ENCODE measurements at places on chromosomes 13 and 19. TPM values are rescaled to one million over a fixed set of nuclear protein-coding genes. Genes with fewer than 3 reads are reported as not detected.

Gene ACP5
- not detected for total RNA-seq

Gene CD70
- 4.7 TPM for total RNA-seq

GRCh38 chr19:47860602-47861297, 1.7 kb downstream of the TPRX2 start:
- DNase-seq = no peak

Gene SUGT1
- total RNA-seq = 57.9 TPM

- no peak for DNase-seq
Measured at GRCh38 chr13:19052931-19053330, 128.7 kb downstream of the TUBA3C start.

Gene CHST8
- total RNA-seq = 235 TPM

DNA sequence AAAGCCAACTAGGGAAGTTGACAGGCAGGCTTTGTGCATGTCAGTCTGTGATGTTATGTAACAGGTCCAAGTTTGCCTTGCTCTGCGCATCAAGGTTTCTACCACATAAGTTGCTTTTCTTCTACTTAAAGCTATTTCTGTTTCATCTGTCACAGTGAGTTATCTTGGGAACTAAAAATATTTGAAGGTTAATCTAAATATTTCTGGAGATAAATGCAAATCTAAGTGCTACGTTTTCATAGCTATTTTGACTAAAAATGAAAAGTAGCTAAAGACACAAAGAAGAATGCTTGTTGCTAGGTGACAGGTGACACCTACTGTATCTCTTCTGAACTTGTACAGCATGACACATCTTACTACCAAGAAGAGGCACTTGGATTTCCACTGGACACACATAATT, 135.6 kb downstream of the KLF12 start:
- DNase-seq = no peak

Gene B3GLCT
- total RNA-seq = 11.6 TPM

DNA sequence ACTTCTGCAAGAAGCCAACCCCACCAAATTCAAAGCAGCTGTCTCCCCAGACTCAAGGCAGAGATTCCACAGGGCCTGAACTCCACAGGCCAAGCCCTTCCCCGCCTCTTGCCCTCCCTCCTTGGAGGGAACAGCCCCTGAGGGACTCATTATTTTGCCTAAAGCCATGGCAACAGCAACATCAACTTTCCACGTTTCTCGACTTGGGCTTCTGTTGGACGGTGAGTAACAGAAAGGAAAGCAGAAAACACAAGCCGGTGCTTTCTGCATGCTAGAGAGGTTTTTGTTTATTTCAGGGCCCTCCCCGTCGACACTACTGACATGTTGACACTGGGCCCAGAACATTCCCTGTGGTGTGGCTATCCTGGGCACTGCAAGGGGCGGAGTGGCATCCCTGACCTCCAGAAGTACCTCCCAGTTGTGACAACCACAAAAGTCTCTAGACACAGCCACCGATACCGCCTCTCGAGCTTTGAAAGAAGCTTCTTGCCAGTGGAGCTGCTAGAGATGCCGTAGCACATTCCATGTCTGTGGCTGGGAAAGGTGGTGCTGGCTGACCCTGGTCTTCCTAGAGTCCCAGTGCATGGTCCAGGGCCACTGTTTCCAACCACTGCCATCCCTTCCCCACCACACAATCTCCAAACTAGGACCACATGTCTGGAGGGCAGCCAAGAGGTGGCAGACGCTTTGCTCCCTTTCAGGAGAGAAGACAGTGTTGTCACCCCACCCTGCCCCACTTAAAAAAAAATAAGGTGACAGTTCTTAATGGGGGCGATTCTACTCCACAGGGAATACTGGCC, 12.8 kb downstream of the CAPS start:
- DNase-seq = no peak

DNA sequence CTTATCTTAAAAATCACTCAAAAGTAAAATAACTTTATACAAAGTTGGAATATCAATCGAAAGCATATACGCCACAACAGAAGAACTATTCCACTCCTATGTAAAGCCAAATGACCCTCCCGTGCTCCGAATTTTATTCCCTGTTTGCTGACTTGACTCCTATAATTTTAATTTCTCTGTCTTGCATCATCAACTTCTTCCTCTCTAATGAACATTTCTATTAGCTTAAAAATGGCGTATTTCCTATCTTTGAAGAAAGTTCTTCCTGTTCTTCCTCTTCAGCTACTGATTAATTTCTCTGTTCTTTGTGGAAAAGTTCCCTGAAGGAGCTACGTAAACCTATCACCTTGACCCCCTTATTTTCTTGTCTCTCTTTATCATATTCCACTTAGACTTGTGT, 389.3 kb downstream of the LMO7 start:
- DNase-seq = no peak

- DNase-seq = no peak
Measured at GRCh38 chr13:42832341-42833096, 51.1 kb downstream of the FAM216B start.

Gene RGL3
- total RNA-seq = 0.66 TPM

Gene ATP8A2
- 70.1 TPM for total RNA-seq

Gene CACNG6
- total RNA-seq = 0.74 TPM

- no peak for DNase-seq
Measured at GRCh38 chr13:34748073-34748472, 194.0 kb upstream of the NBEA start.

- DNase-seq = no peak
Measured at GRCh38 chr13:76503766-76504165, 382.4 kb downstream of the KCTD12 start.

Gene MIA
- not detected for total RNA-seq

Gene ATP1A3
- 650 TPM for total RNA-seq

GRCh38 chr13:108834193-108834592, 204.8 kb downstream of the MYO16 start:
- no peak for DNase-seq

- no peak for DNase-seq
Measured at GRCh38 chr19:14632286-14632685, 42.4 kb downstream of the ADGRE3 start.

DNA sequence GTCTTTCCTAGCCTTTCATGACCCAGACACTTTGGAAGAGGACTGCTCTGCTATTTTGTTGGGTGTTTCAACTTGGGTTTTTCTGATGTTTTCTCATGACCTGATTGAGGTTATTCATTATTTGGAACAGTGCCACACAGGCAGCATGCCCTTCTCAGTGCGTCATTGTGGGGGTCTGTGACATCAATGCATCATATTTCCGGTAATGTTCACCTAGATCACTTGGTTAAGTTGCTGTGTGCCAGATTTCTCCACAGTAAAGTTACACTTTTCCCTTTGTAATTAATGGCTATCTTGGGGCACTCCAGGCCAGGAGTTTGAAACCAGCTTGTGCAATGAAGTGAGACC, 124.4 kb downstream of the SIPA1L3 start:
- no peak for DNase-seq

Gene PPAN
- total RNA-seq = 44.5 TPM

DNA sequence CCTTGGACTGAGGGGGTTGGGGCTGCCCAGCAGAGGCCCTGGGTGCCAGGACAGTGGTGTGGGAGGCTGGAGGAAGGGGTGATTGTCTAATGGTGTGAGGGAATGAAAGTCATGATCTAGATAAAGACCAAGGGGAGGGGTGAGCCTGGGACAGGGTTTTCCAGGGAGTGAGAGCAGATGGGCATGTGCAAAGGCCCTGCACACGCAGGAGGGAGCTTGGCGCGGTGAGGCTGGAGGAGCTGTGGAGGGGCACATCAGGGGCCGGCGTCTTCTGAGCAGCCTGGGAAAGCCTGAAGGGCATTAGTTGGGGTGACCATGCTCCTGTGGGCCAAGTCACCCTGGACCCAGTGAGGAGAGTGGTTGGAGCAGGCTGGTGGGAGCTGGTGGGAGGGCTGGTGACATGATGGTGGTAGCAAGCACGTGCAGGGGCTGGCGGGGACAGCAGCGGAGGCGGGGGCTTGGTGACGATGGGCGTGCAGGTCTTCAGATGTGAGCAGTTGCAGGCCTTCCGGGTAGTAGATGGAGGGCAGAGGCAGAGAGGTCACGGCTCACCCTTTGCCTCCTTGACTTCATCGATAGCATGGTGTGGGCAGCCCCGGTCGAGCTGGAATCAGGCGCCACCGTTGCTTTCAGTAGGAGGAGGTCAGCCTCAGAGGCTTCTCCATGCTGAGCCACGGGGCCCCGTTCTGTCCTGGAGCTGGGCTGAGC, 20.2 kb upstream of the F2RL3 start:
- DNase-seq = no peak

DNA sequence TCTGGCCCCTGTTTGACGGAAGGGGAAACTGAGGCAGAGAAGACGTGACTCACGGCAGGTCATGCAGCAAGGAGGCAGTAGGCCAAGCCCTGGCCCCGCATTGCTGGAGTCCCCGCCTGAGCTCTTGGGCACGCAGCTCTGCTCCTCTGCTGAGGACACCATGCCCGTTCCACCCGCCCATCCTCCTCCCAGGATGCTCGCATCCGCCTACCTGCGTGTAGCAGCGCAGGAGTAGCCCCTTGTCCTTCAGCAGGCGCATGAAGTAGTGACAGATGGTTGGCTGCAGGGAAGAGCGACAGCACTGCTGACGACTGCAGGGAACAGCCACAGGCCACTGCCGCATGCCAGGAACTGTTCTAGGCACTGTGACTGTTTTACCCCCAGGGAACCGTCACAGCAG, 10.5 kb downstream of the SIRT2 start:
- DNase-seq = no peak

GRCh38 chr13:101730420-101731000, 278.0 kb downstream of the ITGBL1 start:
- DNase-seq = no peak

Gene KRTDAP
- total RNA-seq = not detected

DNA sequence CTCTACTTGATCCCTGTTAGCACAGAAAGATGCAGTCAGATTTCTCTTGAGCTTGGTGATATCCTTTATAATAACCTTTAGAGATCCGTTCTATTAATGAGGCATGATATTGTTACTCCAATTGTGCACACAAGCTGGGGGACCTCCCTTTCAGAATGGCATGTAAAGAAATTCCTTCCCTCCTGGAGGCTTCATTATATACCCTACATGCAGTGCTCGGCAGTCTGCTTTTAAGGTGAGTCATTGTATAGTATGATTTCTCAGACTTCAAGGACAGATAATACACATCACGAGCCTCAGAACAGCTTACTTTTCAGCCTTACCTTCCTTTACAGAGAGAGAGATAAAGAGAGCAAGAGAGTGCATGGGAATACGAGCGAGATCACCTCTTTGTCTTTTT, 261.3 kb downstream of the ATP8A2 start:
- no peak for DNase-seq

GRCh38 chr19:41299755-41300089, 10.2 kb upstream of the CCDC97 start:
- DNase-seq = no peak

Gene FGF14
- 17.8 TPM for total RNA-seq

DNA sequence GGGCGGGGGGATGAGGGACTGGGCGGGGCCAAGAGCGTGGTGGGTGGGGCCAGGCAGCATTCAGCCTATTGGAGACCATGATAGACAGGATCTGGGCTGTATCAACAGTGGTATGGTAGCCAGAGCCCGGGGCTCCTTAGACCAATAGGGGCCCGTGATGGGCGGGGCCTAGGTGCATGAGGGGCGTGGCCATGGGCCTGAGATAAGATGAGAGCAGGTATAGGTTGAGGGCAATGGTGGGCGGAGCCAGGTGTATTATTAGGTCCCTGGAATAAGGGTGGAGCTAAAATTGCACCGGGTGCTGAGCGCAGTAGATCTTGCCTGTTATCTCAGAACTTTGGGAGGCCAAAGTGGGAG, 5.3 kb downstream of the ABCA7 start:
- DNase-seq = no peak

DNA sequence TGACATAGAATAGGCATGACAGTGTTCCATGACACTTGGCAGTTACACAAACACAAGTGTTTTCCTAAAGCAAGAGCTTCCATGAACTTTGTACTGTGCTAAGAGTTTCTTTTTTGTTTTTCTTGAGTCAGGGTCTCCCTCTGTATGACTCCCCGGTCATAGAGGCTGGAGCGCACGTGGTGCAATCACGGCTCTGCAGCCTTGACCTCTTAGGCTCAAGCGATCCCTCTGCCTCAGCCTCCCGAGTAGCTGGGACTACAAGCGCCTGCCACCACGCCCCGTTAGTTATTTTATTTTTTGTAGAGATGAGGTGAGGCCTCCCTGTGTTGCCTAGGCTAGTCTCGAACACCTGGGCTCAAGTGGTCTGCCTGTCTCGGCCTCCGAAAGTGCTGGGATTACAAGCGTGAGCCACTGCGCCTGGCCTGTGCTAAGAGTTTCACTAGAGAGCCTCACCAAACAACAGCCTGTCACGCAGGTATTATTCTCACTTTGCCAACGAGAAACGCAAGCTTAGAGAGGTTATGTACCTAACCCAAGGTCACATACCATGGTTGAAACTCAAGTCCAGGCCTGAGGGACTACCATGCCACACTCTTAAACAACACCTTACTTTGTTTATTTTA, 355.9 kb downstream of the KLF12 start:
- no peak for DNase-seq

DNA sequence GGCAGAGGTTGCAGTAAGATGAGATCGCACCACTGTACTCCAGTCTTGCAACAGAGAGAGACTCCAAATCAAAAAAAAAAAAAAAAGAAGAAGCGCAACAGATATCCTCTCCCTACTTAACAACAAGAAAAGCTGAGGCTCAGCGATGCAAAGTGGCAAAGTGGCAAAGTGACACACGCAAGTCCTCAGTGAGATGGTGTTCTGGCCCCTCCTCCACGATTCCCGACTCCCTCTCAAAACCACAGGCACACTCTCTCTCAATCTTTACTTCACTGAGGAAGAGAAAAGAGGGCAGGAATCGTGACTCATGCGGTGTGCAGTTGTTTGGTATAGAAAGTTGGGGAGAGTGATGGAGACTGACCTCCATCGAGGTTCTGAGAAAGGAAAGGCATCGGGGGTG, 12.6 kb downstream of the FFAR2 start:
- no peak for DNase-seq

DNA sequence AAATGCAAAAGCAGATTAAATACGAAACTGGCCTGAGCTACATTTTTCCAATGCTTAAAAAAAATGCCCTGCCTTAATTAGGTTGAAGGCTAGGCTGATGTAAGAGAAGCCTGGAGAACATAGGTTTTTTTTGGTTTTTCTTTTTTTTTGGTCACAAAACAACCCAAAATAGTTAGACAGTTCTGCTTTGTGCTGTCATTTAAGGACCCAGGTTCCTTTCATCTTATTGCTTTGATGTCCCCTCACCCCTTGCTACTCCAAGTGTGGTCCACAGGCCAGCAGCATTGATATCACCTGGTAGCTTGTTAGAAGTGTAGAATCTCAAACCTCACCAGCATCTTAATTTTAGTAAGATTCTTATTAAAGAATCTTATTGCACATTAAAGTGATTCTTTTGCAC, 14.4 kb downstream of the TDRD3 start:
- no peak for DNase-seq

DNA sequence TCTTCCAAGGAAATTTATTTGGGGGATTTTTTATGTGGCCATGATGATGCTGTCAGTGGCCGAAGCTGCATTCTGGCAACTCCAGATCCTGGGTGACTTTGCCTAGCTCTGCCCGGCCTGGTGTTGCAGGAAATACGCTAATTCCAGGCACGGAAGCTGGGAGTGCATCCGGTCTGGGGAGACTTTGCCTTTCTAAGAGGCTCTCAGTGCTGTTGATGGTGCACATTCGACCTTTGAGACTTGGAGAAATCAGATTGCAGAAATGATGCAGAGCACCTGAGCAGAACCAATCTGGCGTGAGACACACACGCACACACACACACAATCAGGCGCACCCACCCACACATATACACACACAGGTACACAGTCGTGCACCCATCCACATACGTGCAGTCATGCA, 5.9 kb upstream of the TMEM255B start:
- no peak for DNase-seq

GRCh38 chr13:45717349-45717748, 15.2 kb downstream of the CBY2 start:
- DNase-seq = no peak

Gene FGF21
- not detected for total RNA-seq

Gene SYNGR4
- total RNA-seq = not detected

Measured in glutamatergic neuron (in vitro differentiated cells).